ENCODE measurements at places on chromosomes 13 and 19.

GRCh38 chr19:7395360-7396066 is 46.8 kb downstream of the ARHGEF18 start:
- DNase-seq, result no peak

- no peak for DNase-seq
Measured at GRCh38 chr19:13757805-13758772, 6.2 kb upstream of the MRI1 start.

DNA sequence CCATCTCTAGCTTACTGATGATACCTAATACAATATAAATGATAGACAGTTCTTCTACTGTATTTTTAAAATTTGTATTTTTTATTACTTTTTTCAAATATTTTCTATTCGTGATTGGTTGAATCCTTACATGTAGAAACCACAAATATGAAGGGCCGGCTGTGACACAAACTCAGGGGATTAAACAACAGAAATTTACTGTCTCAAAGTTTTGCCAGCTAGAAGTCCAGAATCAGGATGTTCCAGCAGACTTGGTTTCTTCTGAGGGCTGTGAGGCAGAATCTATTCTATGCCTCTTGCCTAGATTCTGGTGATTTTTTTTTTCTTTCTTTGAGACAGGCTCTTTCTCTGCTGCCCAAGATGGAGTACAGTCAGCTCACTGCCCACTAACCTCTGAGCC is 13.8 kb downstream of the FPR1 start:
- DNase-seq, result no peak

DNA sequence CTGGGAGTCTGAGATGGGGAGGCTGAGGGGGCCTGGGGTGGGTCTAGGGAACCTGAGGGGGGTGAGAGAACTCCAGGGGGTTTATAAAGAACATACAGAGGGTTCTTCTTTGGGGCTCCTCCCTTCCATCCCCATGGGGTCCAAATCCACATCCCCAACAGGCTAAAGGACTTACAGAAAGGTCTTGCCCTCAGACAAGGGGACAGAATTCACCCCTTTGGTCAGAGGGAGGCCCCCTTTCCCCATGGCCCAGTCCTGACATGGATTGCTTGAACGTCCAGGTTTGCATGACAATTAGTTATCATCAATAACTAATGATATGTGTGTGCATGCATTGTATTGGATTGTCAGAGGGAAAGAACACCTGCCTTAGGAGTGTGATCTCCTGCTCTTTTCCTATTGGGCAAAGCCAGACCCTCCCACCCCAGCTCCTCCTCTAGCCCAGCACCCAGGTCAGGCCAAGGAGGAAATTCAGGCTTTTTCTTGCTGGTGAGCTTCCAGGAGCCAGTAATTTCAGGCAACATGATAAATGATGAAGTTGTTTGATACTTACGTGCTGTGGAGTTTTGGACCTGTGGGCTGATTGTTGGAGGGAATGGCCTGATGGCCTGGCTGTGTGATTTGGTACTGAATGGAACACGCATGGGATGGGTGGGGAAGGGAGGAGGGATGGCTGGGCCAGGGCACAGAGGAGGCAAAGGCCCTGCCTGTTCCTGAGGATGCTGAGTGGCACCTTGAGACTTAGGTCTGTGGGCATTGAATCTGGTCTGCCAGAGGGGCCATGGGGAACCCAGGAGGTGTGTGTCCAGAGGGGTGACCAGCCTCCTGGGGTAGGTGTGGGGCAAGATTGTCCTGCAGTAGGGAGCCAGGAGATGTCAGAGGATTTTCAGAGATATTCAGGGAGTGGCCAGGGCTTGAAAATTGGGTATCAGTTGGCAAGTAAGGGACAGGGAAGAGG is 1.1 kb downstream of the KLHL26 start:
- DNase-seq, result no peak

GRCh38 chr19:10642473-10643171 is 11.5 kb upstream of the ILF3 start:
- no peak for DNase-seq

- peak; percentile 43 for DNase-seq
Measured at GRCh38 chr13:73520566-73521289, 461.9 kb downstream of the KLF5 start.

GRCh38 chr13:95644601-95645052 is at the start of gene DZIP1:
Gene DZIP1, minus strand, starts transcription at chr13:95644706. Its CDS starts 2,677 bp downstream, at chr13:95642029.
- peak; percentile 30 for DNase-seq
